ENCODE measurements at places on chromosomes 1 and 21. TPM values are rescaled to one million over a fixed set of nuclear protein-coding genes. Genes with fewer than 3 reads are reported as not detected.

DNA sequence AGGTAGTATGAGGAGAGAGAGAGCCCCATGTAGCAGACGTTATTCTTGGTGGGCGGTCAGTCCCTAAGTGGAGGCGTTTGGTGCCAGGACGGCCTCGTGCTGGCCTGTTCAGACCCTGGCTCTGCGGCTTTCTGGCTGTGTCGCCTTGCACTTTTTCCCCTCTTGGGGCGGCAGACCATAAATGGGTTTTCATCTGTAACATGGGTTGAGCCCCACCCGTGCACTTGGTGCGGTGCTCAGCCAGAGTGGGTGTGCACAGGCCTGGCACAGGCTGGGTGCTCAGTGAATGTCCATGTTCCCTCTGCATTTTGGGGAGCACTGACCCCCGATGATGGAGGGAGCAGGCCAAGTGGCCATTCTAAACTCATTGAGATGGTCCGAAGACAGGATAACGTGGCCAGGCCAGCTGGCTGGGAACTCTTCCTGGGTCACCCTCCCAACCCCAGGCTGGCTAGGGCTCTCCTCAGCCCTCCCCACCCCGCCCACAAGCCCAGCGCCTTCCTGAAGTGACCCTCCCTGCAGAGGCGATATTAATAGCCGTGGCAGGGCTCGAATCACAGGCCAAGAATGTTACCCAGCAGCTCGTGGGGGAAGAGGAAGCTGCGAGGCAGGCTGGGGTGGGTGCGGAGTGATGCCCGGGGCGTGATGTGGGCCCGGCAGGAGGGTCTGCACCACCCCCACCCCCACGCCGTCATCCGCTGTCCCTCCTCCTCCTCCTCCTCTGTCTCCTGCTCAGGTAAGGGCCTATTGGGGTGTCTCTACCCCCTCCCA is 78.5 kb downstream of the ARHGEF10L start:
- H3K27ac ChIP-seq = peak overlapping the region; percentile 89
- peaks cover 20% of the 10 kb centered on the region for H3K4me1 ChIP-seq
- DNase-seq = peak; percentile 17
- peak overlapping the region; percentile 95 for H3K4me3 ChIP-seq
- H3K27me3 ChIP-seq = peaks cover 2% of the 10 kb centered on the region

DNA sequence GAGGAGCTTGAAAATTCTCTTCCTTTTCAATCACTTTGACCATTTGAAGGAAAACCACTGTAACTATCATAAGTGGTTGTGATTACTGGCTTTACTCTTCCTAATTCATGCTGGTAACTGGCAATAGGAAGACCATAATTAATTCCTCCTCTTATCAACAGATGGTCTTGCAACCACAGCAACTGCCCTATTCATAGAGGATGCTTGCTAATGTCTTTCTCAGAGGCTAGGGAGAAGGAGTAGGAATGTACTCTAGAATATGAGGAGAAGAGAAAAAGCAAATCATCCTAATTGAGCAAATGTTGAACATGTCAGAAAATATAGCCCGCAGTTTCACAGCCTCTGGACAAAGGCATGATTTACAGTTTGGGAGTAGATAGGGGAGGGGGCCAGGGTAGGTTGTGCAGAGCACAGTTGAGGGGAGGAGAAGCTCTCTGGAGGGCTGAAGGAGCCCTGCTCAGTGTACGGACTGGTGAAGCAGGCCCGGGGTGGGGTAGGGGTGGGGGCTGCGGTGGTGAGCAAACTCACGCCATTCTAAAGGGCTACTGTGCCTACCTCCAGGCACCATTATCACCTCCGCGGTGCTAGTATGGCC is 192.9 kb downstream of the PCP4 start:
- H3K4me3 ChIP-seq = no peak overlapping the region
- no peaks in the 10 kb centered on the region for H3K4me1 ChIP-seq
- peaks cover 10% of the 10 kb centered on the region for H3K36me3 ChIP-seq

DNA sequence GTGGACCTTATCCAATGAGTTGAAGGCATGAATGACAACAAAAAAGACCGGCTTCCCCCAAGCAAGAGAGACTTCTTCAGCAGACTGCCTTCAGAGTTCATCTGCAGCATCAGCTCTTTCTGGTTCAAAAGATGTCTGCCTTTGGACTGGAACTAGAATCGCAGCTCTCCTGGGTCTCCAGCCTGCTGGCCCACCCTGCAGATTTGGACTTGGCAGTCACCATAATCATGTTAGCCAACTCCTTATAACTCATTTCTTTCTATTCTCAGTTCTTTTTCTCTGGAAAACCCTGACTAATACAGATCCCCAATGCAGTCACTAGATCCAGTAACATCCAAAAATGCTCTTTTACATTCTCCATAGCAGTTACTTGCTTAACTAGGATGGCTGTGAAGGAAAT is 89.2 kb upstream of the MARK1 start:
- H3K36me3 ChIP-seq = no peaks in the 10 kb centered on the region
- H3K4me3 ChIP-seq = no peak overlapping the region
- no peak overlapping the region for H3K27ac ChIP-seq
- no peaks in the 10 kb centered on the region for H3K4me1 ChIP-seq
- no peaks in the 10 kb centered on the region for H3K27me3 ChIP-seq
- no peak for DNase-seq

The SFN gene
- total RNA-seq = 0.19 TPM

DNA sequence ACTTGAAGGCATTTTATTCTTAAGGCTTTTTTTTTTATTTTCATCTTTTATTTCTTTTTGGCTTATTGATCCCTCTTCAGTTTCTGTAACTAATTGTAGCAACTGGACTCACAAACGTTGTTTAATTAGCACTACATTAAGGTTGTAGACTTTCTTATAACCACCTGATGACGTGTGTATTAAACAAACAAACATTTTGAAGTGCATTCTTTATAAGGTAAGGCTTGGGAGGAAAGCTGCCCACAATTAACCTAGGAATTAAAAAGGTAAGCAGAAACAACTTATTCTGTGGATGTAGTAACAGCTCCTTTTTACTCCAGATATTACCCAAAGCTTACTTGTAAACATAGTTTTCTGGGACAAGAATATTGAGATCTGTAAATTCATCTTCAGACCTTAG is 55.0 kb downstream of the CAMSAP2 start:
- no peak overlapping the region for H3K27ac ChIP-seq
- H3K4me1 ChIP-seq = peaks cover 43% of the 10 kb centered on the region
- peaks cover 11% of the 10 kb centered on the region for H3K36me3 ChIP-seq
- 0 out of 2 replicates have a peak, but pooled peaks cover 2% of the 10 kb centered on the region for H3K27me3 ChIP-seq

DNA sequence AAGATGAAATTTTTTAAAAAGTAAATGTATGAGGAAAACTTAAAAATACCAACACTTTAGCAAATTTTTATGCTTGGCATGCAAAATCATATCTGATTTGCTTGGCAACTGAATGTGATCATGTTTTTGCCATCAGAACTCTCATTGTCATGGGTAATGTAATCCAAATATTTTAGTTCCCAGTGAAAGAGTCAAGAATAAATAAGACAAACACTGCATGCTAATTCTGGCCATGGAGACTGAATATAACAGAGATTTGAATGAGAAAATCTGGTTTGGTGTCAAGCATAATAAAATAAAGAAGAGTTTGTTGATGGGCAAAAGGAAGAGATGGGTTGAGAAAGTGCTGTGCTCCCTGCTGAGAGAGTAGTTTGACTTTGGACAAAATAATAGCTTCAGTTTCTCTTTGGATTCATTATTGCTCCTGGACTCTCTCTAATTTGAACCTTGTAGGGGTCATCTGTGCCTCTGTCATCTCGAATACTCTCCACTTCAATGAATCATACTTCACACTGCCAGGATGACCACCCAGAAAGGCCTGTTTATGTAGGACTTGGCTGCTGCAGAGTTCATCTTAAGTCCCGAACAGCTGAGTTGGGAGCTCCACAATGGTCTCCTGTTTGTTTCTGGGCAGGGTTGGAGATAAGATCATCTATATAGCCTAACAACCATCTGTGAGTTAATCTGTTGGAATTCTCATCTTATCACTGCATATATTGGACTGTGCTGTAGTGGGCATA is 34.4 kb downstream of the ADAMTS1 start:
- peaks cover 43% of the 10 kb centered on the region for H3K4me1 ChIP-seq
- H3K27me3 ChIP-seq = no peaks in the 10 kb centered on the region
- DNase-seq = no peak
- no peaks in the 10 kb centered on the region for H3K36me3 ChIP-seq
- no peak overlapping the region for H3K4me3 ChIP-seq

- H3K4me3 ChIP-seq = no peak overlapping the region
- no peaks in the 10 kb centered on the region for H3K36me3 ChIP-seq
- no peaks in the 10 kb centered on the region for H3K27me3 ChIP-seq
- no peak overlapping the region for H3K27ac ChIP-seq
These were observed 150.1 kb upstream of the SOD1 start for GRCh38 chr21:31509194-31510017.

The POTED gene
- not detected for total RNA-seq

The OR2T35 gene
- not detected for total RNA-seq

The LCE6A gene
- total RNA-seq = not detected

Measured in HFFc6 (cell line).